ENCODE measurements at places on chromosomes 7 and 10. TPM values are rescaled to one million over a fixed set of nuclear protein-coding genes. Genes with fewer than 3 reads are reported as not detected.
A peak's percentile ranks its signal among the peaks of the same experiment; 100 is the strongest.

GRCh38 chr10:90920986-90921666, at the start of gene ANKRD1:
Gene ANKRD1, minus strand, starts transcription at chr10:90921087. Its CDS starts 60 bp downstream, at chr10:90921027.
- DNase-seq, result peak; percentile 75

SPDYE16 gene
- 0.36 TPM for total RNA-seq

DNA sequence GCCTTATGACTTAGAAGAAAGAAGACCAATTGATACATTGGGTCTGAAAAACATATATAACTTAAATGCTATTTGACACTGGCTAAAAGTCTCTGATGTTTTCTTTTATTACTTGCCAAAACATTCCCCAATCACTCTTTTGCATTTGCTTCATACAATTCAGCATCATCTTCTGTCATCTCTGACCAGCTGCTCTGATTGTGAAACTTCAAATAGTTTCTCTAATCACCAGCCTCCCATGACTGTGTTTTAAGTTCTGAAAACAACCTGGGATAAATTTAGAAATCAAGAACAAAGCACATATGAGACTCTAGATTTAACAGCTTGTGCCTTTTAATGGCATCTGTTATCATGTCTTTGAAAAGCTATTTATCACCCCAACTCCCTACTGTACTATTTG, 208.4 kb upstream of the KCND2 start:
- DNase-seq, result no peak

FAM24B gene
- 4.4 TPM for total RNA-seq

GRCh38 chr10:78491812-78492211, 458.1 kb downstream of the RPS24 start:
- DNase-seq, result no peak

DNA sequence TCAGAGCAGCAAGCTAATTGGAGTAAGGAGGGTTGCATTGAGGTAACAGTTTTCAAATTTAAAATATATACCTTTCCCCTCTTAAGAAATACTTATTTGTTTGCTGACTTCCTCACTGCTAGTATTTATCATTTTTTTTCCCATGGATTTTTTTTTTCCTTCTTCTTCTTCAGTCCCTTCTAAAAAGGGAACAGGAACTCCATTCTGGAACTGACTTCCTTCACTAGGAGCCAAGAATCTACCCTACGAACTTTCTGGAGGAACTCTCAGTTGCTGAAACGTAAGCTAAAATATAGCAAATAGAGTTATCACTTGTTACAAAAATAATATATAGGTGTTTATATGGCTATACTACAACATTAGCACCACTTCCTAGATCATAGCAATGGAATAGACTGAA, 95.4 kb downstream of the HGF start:
- DNase-seq, result no peak

DNA sequence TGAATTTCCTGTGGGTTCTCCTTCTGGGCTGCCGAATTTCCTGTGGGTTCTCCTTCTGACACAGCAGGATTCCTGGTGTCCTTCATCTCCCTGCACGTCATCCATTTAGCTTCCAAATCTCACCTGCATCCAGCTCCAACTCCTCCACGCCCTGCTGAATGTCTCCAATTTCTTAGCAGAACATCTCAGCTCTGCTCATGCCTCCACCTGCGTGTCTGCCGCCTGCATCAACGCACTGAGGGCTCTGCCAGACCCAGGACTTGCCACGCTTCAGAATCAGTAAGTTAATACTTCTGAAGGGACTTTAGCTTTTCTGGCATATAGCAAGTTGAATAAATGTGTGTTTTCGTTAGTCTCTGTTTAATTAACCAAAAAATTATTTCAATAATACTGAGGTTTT, 31.1 kb upstream of the VIPR2 start:
- DNase-seq, result no peak

FBXW4 gene
- 40.2 TPM for total RNA-seq

GCK gene
- not detected for total RNA-seq

ZMIZ1 gene
- 50.4 TPM for total RNA-seq

HELLS gene
- 9.4 TPM for total RNA-seq

DNA sequence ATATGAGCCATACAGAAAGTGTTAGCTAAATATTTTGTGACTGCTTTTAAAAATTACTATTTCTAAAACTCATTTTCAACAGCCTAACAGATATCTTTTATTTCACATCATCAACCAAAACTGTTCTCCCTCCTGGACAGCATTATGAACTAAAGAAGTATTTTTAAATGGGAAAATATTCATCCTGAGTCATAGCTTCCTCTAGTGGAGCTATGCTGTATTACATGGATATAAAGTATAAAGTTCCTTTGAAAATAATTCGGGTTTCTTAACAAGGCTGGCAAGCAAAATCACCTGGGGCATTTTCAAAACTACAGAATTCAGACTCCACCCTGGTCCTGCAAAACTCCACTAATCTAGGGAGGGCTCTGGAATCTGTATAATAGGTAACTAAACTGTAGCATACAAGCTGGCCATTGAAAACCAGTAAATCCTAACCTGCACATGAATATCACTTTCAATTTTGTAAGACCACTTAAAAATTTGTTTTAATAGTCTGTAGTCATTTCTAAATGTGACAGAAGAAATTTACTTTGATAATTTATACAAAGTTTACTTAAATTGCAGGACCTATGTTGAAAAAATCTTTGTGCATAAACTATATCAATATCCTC, 53.5 kb downstream of the SCIN start:
- DNase-seq, result no peak

DNA sequence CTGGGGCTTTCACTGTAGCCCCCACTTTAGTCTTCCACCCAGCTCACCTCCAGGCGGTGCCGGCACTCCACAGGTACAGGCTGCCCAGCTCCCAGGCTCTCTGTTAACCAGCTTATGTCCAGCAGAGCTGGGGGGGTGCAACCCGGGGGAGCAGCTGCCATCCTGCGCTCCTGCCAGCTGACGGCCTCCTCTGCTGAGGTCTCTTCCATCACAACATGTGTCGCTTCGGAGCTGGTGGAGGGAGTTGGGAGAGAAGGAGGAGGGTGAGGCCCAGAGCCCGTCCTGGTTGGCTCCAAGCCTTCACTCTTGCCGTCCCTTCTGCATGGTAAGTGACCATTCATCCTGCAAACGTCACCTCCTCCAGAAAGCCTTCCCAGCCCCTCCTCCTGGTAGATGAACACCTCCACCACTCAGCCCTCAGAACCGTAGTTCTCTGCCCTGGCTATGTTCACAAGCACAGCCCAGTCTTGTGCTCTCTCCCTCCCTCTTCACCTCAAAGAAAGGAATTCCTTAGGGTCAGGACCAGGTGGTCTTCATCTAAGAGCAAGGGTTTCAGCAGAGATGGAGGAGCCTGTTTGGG, 1.6 kb downstream of the POLM start:
- DNase-seq, result peak; percentile 76

DNA sequence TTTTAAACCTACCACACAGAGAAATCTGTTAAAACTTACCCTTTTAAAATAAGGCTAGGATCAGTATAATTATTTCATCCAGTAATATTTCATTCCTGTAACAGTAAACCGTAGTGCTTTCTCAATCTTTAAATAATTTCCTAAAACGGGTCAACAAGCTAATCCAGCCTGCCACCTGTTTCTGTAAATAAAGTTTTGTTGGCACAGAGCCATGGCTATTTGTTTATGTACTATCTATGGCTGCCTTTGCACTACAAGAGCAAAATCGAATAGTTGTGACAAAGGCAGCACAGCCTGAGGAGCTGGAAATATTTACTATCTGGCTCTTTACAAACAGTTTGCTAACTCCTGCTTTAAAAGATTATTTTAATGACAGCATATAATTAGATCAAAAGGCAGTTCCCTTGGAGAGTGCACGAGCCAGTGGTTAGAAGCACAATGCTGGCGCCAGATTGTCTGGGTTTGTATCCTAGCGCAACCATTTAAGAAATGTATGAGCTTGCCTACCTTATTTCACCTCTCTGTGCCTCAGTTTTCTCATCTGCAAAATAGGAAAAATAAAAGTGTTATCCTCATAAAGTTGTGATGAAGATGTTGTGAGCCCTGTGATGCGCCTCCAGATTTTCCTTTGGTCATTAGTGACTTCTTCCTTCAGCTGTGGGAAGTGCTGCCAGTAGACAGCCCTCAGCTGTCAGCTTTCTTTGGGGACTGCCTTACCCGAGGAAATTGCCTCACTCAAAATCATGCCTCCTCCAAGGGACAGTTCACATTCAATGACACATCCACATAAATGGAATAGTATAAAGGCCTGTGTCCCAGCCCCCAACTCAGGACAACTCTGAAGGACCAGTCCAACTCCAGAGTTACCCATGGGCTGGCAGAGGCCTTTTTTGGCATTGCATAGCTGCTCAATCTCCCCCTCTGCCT, 11.8 kb upstream of the MIOS start:
- DNase-seq, result peak; percentile 67

DNA sequence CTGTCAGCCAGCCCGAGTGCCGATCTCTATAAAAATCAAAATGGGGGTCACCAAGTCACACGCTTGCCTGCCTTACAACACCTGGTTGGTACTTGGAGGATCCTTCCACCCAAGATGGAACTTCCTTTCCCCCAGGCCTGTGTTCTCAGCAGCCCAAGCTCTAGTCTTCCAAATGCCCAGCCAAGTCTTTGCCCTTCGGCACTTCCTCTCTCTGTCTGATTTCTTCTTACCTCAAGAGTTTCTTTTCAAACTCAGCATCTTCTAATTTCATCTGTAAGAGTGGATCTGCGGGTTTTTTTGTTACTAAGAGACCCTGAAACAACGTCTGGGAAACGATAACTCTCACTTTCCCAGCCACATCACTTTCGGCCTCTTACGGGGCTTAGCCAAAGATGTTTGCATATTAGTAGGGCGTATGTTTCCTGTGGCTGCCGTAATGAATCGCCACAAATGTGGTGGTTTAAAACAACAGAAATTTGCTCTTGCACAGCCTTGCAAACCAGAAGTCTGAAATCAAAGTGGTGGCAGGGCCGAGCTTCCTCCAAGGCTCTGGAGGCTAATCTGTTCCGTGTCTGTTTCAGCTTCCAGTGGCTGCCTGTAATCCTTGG, 219.9 kb downstream of the TCF7L2 start:
- no peak for DNase-seq

OR2A5 gene
- total RNA-seq, result not detected

DNA sequence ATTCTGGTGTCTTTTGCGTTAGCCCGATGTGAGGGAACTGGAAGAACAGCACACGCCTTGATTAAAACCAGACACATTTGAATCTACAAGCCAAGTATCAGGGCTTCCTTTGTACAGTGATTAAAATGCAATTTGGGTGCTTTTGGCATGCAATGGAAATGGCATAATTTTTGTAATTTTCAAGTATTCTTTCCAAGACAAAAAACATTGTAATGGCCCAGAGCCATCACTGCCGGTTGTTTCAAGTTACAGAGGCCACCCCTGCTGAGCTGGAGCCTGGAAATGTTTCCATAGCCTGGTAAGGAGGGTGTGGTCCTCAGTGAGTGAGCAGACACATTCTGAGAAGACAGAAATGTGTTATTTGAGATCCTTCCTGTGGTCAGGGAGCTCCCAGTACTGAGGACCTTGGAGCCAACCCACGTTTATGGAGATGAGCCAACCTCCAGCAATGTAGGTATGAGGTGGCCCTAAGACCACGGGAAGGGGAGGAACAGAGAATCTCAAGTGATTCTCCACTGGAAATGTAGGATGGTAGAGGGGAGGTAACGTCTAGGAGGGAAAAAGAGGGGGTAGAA, 20.9 kb downstream of the TEX36 start:
- peak; percentile 75 for DNase-seq

DNA sequence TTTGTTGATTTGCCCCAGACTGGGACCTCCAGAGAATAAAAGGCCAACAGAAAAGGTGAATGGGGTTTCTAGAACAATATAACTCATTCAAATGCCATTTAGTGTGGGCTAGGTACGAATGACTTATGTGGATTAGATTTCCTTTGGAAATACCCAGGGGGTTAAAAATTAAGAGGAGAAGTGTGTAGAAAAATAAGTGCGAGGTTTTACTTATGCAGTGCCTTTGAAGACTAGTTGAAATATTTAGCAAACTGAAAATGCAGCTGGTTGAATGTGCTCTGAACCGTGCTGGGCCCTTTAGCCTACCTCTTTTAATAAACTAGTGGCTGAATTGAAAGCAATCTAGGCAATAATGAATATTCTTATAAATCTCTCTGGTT, 180.6 kb downstream of the LRMDA start:
- DNase-seq, result no peak

DNA sequence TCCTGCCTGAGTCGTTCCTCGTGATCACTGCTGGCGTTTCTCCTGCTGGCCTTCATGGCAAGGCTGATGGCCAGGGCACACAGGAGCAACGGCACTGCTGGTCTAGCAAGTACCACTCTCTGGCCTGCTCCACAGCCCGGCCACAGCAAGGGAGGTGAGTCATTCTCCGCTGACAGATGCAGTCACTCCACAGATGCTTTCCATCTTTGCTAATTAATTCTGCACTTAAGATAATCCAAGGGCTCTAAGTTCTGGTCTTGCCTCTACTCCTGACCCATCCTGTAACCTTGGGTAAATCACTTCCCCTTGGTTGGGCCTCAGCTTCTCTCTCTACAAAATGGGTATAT, 244.4 kb downstream of the RPS24 start:
- peak; percentile 94 for DNase-seq

SEMA3C gene
- total RNA-seq, result 421 TPM

CCL24 gene
- not detected for total RNA-seq

GIMAP6 gene
- 0.36 TPM for total RNA-seq

IFIT5 gene
- 39.1 TPM for total RNA-seq

HOXA5 gene
- total RNA-seq, result 5.8 TPM
